OCI-LY7 (cell line): ENCODE measurements at places on chromosomes 6 and 20. TPM values are rescaled to one million over a fixed set of nuclear protein-coding genes. Genes with fewer than 3 reads are reported as not detected.

HMGCLL1 gene
- not detected in 2 replicates for total RNA-seq

GGTLC1 gene
- not detected in 2 replicates for total RNA-seq

STMND1 gene
- not detected in 2 replicates for total RNA-seq

ADGRF5 gene
- not detected in 2 replicates for total RNA-seq

LGSN gene
- total RNA-seq = 0.26 and 0.76 TPM in 2 replicates

PRRT1 gene
- total RNA-seq = 2.4 and 3.5 TPM in 2 replicates

BACH2 gene
- total RNA-seq = 163 and 265 TPM in 2 replicates

RBPJL gene
- not detected in 2 replicates for total RNA-seq

PTCRA gene
- 0.91 TPM in 1 of 2 replicates, not detected in the other for total RNA-seq

HUS1B gene
- total RNA-seq = 1.6 and 1.7 TPM in 2 replicates

PKIB gene
- total RNA-seq = 0.46 TPM in 1 of 2 replicates, not detected in the other

SIRPG gene
- total RNA-seq = not detected in 2 replicates

C6orf120 gene
- 19.0 and 21.3 TPM in 2 replicates for total RNA-seq
